ENCODE measurements at places on chromosomes 16 and 17. TPM values are rescaled to one million over a fixed set of nuclear protein-coding genes. Genes with fewer than 3 reads are reported as not detected.

Gene TP53TG3C
- not detected for total RNA-seq

Gene MIEF2
- 24.8 TPM for total RNA-seq

DNA sequence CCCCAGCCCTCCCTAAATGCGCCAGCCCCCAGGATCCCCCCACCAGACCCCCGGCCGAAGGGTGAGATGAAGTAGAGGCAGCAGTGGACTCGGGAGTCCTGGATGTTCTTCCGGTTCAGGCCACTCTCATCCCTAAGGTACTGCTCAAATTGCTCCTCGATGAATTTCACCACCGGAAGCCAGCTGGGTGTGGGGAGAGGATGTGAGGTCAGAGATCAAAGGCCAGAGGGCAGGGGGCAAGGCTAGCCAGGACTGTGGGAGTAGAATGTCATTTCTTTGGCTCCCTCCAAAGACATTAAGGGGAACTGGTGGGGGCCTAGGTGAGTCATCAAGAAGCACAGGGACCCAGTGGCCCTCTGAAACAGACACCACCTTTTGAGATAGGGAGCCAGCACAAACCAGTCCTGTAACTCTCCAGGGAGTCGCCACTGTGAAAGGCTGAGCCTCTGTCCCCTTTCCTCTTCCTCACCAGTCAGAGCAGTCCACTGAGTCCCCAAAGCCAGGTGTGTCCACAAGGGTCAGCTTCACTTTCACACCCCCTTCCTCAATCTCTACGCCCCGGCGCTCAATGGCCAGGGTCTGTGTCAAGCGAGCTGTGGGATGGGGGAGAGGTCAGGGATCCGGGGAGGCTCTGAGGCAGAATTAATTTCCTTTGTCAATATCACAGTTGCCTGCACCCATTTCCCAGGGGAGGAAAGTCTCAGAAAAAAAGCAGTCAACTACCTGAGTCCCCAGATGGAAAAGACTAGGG, 895 bp downstream of the SEPTIN1 start:
- no peak for DNase-seq

- DNase-seq: no peak
Measured at GRCh38 chr16:24007391-24007790, 171.6 kb downstream of the PRKCB start.

GRCh38 chr16:70162041-70162451, 11.5 kb upstream of the CLEC18C start:
- peak; percentile 19 for DNase-seq

DNA sequence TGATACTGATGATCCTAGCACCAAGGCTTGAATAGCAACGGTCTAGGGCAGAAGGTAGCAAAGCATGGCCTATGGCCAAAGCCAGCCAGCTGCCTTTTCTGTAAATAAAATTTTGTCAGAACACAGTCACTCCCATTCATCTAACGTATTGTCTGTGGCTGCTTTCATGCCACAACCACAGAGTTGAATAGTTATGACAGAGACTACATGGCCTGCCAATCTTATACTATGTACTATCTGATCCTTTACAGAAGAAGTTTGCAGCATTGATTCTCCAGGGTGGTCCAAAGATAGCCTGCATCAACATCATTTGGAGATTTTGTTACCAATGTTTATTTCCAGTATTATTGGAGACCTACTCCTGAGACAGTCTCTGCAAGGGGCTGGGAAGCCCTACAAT, 19.9 kb upstream of the MMD start:
- DNase-seq: no peak

Data from spleen (tissue), 13 donors.